ENCODE measurements at places on chromosomes 12 and 14.

DNA sequence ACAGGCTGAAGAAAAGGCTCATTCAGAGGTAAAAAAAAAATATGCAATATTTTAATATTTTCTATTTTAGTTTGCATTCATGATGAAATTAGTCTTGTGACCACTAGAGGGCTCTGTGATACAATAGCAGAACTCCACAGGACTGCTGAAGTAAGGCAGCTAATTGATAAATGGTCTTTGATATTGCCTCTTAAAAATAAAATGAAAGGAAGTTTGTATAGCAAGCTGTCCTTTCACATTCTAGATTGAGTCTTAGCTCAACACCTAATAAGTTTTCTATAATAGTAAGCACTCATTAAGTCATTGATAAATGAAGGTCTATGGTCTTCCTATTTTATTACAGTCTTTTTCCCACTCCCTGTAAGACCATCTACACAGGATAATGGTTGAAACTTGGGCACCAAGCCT is 315.7 kb downstream of the NAV3 start:
- no peak for DNase-seq

DNA sequence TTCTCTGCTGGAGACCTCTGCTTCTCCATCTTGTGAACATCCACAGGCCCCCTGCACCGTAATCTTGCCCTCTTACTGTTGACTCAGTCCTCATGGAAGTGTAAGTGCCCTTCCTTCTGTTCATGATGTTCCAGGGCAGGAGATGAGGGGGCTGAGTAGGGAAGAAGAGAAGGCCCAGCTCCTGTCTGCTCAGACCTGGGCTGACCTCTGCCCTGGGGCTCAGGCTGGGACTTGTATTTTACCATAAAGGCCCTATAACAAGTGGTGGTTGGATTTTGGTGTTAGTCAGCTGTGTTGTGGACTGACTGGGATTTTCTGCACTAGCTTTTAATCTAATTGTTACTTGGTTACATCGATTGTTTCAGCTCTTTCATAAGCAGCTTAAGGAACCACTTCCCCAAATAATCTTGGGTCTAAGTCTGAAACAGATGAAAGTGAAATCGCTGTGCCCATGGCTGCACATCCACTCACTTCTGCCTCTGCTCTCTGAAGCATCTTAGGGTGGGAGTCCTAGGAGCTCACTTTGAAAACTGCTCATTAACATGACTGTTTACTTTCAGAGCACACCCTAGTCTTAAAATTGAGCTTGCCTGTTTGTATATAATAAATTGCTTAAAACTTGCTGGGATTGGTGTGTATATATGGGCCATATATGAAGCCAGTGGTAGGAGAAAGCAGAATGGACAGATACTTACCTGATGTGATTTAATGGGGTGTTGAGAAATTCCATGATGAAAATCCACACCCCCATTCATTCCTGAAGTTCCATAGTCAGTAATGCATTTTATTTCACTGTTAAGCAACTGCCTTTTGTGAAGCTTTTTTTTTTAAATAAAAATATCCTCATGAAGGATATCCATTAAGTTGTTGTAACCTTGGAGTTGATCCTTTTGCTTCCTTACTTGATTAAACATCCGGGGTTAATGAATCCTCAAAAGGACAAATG is 17.7 kb downstream of the C12orf71 start:
- DNase-seq, result no peak

DNA sequence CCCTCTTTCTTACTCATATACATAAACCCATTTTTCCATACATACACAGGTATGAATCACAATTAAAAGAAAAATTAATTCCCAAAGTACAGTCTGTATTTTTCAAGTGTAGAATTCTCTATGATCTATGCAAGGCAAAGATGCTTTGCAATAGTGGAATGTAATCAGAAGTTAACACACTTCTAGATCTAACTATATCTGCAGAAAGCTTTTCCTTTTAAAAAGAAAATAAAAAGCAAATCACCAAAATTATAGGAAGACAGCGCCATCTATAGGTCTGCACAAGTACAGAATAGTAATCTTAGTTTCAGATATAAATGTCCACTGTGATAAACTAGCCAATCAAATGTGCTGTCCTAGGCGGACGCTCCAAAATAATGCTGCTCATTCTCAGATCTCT is 22.0 kb downstream of the SLC25A21 start:
- DNase-seq, result no peak

GRCh38 chr12:8876887-8877286 is 37.4 kb upstream of the PHC1 start:
- DNase-seq, result no peak

DNA sequence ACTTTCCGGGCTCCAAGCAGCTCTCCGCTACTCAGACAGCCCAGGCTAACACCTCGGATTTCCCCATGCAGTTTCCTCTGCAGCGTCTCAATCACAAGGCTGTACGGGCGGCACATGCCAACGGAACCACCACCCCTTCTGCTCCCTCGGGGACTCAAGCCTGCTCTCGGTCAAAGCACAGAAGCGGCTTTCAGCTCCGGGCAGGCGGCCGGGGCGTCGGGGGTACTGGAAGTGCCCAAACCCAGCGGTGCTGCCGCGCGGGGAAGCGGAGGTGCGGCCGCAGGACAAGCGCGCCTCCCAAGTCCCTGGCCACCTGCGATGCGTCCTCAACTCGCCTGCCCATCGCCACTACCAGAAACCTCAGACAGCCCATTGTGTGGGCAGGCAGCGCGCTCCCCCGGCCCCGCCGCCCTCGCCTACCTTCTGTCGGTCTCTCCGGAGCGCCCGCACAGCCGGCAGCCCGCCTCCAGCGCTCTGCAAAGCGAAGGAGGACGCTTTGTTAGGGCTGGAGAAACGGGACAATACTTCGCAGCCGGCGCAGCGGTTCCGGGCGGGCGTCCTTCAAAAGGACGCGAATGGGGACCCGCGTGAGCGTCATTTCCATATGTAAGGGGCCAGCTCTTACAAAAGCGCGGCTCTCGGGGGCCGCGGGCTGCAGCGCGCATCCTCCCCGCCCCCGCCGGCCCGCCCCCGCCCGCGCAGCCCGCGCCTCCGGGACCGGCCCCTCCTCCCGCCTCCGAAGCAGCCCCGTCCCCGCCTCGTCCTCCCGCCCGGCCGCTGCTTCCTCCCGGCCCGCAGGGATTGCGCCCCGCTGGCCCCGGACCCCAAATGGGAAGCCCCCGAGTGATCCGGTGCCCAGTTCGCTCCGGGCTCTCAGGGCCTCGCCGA is 674 bp downstream of the NIN start:
- peak; percentile 25 for DNase-seq

- DNase-seq, result no peak
Measured at GRCh38 chr12:71240946-71241345, 83.1 kb upstream of the TSPAN8 start.

DNA sequence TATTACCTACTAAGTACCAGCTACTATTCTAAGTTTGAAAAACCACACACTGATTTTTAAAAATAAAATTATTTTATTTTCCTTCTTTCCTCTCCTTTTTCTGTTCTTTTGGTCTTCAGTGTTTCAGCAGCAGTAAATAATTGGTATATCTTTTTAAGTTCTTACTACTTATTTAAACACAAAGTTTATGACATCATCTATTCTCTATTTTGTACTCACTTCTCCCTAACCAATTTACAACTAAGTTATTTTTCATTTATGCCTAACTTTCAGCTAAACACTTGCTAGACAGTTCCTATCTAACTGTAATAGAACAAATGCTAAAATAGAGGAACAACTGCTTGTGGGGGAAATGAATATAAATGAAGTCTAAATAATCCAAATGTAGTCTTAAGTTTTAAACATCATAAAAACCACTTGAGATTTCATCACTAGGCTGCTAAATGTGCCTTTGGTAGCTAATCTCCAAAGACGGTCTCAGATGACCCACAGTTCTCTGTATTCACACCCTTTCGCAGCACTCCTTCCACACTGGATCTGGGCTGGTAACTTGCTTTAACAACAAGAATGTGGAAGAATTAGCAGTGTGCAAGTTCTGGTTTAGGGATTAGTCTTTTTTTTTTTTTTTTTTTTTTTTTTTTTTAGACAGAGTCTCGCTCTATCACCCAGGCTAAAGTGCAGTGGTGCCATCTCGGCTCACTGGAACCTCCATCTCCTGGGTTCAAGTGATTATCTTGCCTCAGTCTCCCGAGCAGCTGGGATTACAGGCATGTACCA is 41.0 kb downstream of the TFCP2 start:
- no peak for DNase-seq

DNA sequence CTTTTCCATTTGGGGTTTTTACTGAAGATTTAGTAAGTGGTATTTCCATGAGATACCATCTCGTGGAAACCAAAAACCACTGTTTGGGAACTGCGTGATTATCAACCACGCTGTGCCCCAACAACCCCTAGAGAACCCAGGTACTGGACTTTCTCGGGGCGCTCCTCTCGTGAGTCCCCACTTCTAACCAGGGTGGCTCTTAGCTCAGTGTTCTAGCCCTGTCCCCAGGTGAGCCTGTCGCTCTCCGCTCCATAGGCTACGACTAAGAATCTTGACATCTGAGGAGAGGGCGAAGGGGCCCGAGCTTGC is 686 bp downstream of the MCRS1 start:
- DNase-seq, result no peak

DNA sequence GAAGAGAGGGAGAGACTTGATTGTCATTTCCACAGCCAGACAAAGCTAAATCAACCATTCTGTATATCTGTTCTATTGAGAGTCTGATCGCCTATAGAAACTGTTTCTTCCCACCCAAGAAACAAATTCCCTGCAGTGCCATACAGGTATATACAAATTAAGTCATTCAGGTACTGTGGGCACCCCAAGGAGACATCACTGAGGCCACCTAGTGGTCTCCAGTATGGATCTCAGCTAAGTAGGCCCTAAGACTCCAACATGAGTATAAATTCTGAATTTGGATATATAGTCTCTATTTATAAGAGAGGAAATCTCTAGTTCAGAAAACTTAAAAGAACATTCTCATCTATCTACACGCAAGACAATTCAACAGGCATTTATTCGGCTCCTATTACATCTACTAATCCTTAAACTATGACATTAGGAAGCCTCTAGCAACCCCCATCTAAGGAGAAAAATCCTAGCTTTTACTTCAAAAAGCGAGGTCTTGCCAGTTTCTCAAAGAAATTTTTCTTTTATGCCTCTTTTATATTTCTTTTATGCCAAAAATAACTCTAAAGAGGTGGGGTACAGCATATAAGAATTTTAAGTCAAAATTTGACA is 62.6 kb downstream of the DCAF5 start:
- no peak for DNase-seq

- DNase-seq, result no peak
Measured at GRCh38 chr12:21553329-21553675, 27.2 kb downstream of the SPX start.

DNA sequence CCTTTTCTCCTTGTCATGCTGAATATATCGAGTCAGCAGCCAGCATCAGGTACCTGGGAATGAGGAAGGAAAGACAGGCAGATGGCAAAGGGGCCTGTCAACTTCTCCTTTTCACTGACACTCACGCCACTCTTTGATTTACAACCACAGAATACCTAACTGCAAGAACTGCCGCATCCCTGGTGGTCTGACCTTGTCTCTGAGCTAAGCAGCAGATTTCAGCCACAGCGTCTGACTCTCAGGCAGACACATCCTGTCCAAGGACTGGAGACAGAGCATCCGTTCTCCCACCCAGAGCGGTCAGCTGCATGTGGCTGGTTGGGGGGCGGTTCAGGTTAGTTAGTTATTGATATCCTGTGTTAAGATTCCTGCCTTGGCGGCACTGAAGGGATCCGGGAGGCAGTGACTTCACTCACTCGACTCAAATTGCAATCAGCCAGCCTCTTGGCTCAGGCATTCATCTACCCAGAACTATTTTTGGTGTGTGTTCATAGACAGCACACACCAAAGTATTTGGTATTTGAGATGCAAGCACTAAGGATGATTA is 11.2 kb upstream of the MAP1LC3B2 start:
- no peak for DNase-seq

- DNase-seq, result no peak
Measured at GRCh38 chr14:84127495-84127894, 1402.4 kb upstream of the FLRT2 start.

DNA sequence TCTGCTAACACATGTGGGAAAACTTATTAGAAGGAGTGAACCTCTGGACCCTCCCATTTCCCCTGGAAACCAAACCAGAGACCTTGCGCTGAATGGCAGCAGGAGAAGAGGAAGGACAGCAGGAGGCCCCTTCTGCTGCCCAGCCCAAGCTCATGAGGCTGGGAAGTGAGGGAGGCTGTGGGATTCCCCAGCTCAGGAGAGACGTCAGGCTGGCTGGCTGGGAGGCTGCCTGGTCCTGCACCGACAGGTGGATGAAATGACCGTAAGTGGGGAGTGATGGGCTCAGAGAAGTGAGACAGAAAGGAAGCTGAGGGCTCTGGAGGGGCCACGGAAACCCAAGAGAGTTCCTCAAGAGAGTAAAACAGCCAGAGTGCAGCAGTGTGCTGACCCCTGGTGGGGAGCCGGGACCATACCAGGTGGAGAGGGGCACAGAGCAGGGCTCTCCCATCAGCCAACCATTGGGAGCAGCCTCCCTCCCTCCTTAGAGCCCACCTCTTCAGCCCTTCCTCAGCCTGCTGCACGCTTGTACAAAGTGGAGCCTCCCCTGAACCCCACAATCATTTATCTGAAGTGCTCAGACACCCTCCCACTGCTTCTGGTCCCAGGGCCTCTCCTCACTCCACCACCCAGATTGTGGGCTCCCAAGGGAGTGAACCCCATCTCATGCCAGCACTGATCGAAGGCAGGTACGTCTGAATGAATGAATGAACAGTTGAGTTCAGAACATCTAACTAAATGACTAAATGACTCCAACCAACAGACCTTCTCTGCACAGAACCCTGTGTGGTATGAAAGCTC is 14.0 kb downstream of the TAMALIN start:
- DNase-seq, result peak; percentile 64

GRCh38 chr12:123942911-123943648 is 29.6 kb downstream of the CCDC92 start:
- no peak for DNase-seq

- DNase-seq, result no peak
Measured at GRCh38 chr14:55075628-55076175, 24.3 kb downstream of the MAPK1IP1L start.

DNA sequence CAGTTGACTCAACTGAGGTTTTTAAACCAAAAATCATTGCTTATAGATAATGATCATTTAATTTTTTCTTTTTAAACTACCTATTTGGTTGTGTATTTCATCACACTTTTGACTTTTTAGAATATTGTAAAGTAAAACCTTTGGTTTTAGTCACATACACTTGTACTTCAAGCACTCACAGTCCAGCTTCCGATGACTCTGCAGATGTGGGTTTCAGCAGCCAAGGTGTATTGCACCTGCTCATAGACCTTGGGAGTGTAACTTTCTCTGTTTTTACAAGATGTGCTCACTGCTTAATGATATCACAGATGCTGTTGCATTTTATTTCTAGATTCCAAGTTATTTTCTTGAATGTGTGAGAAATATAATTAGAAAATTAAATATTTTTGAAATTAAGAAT is 188.3 kb upstream of the SLC38A2 start:
- no peak for DNase-seq

GRCh38 chr14:71553779-71554178 is 378.4 kb upstream of the RGS6 start:
- DNase-seq, result no peak

- DNase-seq, result no peak
Measured at GRCh38 chr12:105001476-105001875, 15.4 kb downstream of the NOPCHAP1 start.
